Occipital lobe (tissue), 3 donors: ENCODE measurements at places on chromosomes 2 and 18.

DNA sequence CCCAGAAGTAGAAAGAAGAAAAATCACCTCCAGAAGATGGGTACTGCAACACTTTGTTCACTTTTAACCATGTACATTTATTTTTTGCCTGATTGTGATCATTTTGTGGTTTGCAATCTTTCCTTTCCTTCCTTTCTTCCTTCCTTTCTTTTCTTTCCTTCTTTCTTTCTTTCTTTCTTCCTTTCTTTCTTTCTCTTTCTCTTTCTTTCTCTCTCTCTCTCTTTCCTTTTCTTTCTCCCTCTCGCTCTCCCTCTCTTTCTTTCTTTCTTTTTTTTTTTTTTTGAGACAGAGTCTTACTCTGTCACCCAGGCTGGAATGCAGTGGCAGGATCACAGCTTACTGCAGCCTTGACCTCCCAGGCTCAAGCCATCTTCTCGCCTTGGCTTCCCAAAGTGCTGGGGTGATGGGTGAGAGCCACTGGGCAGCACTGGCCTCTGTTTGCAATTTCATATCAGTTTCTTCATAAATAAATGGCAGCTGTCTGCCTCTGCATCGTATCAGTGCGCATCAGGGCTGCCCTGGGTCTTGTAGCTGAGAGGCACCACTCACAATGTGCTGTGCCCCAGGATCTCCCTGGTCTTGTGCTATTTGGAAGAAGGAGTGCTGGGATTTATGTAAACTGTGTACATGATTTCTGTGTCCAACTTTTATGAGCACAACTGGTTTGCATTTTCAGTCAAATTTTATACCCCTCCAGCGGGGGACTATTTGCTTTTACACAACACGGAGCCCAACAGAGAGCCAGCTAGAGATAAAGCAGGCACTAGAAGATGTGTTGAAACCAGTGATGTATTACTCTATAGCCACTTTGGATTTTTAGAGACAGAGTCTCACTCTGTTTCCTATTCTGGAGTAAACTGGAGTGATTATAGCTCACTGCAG is 6.9 kb upstream of the LIMS2 start:
- DNase-seq: no peak

DNA sequence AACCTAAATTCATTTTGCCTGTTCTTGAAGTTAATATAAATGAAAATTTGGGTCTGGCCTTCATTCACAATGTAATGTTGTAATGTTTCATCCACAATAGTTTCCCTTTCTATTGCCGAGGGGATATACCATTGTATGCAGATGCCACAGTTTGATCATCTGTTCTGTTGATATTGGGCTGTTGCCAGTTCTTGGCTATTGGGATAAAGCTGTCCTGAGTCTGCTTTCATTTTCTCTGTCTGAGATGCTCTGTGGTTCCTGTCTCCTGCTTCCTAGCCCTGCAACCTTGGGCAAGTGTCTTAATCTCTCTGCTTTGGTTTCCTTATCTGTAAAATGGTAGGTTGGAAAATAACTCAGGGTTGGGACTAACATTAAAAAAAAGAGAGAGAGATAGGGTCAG is 25.2 kb downstream of the B3GNT2 start:
- no peak for DNase-seq

- no peak for DNase-seq
These were observed 236.9 kb downstream of the AGPS start for GRCh38 chr2:177629357-177630024.

DNA sequence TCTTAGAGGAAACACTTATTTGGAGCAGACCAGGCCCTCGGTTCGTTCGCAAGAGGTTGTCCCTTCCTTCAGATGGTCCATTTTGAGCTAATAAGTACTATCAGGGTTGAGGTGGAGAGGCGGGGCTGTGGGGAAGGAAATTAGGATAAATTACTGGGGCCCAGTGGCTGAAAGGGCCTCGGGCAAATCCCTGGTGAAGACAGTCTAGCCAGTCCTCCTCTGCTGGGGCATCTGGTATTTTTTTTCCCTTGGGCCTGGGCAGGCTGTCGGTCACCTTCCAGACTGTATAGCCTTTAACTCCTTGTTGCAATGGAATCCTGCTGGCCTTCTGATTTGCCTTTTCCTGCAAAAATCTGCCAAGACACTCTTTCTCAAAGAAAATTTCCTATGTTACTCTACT is 1.7 kb upstream of the MYO3B start:
- no peak for DNase-seq

DNA sequence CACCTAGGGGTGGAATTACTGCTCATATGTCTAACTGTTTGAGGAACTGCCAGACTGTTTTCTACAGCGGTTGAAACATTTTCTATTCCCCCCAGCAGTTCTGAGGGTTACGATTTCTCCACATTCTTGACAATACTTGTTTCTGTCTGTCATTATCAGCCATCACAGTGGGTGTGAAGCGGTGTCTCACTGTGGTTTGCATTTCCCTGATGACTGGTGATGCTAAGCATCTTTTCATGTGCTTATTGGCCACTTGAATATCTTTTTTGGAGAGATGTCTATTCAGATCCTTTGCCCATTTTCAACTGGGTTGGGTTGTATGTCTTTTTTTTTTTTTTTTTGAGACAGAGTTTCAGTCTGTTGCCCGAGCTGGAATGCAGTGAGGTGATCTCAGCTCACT is 63.0 kb downstream of the ADNP2 start:
- DNase-seq: no peak

- DNase-seq: no peak
These were observed 88.7 kb downstream of the MYO1B start for GRCh38 chr2:191333911-191334357.

- DNase-seq: no peak
These were observed 103.1 kb downstream of the MCFD2 start for GRCh38 chr2:46812361-46813019.

DNA sequence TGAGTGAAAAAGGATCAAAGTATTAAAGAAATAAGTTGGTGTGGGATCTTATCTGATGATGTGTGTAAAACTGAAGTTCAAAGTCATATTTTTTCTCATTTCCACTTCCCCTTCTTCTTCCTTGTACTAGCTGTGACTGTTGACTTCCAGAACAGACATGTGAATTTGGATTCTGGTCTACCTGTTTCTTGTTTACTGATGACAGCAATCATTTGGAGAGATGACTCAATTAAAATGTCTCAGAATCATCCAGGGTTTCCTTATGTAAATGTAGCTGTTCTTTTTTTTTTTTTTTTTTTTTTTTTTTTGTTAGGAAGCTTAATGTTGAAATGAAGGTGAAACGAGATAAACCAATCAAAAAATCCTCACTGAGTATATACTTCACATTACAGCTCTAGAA is 819.9 kb upstream of the PIK3C3 start:
- DNase-seq: no peak

- no peak for DNase-seq
These were observed 1.5 kb upstream of the AAK1 start for GRCh38 chr2:69645031-69645431.
